ENCODE measurements at places on chromosomes 13 and 19.

- DNase-seq, result peak; percentile 40
Measured at GRCh38 chr13:42377640-42378382, 105.9 kb downstream of the AKAP11 start.

- DNase-seq, result no peak
Measured at GRCh38 chr13:76223565-76223964, 587.4 kb downstream of the LMO7 start.

DNA sequence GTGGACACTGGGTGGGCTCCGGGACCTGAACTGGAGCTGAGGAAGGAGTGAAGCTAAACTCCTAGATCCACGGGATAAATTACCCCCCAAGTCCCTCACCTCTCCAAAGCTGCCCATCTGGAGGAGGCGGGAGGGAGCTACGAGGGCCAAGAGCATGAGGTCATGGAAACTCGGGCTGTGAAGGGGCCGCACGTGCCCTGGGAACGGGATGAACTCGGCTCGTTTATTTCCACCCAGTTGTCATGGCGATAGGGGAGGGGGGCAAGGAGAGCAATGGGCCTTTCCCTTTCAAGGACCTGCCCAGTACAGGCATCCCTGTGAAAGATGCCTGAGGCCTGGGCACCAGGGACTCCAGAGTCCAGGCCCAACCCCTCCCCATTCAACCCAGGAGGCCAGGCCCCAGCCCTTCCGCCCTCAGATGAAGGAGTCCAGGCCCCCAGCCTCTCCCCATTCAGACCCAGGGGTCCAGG, 3.8 kb downstream of the PPP1R12C start:
- no peak for DNase-seq

DNA sequence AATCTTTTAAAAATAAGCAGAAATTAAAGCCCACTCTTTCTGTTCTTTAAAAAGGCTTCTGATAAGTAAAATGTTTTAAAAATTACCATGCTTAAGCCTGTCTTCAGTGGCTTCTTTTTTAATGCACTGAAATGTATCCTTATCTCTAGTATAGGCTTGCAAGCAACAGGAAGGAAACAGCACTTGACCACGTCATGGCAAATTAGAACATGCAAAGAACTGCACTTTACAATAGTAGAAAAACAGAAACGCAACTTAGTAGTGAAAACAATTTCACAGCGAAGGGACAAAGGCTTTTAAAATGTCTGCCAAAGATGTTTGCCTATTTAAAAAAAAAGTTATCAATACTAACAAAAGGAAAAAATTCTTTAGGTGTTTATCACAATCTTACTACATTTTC, 36.3 kb downstream of the ELF1 start:
- DNase-seq, result peak; percentile 61

GRCh38 chr13:86383561-86383960, 584.3 kb upstream of the SLITRK6 start:
- DNase-seq, result no peak

GRCh38 chr19:47415953-47416642, 3.2 kb downstream of the MEIS3 start:
- DNase-seq, result no peak

DNA sequence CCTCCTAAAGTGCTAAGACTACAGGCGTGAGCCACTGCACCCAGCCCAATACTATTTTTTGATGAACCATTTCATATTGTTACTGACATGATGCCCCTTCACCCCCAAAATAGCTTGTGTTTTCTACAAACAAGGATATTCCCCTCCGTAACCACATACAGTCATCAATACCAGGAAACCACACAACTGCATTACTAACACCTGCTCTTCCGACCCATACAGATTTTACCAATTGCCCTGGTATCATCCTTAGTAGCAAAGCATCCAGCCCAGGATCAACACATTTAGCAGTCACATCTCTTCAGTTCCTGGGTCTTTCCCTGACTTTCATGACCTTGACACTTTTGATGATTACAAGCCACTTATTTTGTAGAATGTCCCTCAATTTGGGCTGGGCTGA, 33.6 kb downstream of the KCTD15 start:
- no peak for DNase-seq

DNA sequence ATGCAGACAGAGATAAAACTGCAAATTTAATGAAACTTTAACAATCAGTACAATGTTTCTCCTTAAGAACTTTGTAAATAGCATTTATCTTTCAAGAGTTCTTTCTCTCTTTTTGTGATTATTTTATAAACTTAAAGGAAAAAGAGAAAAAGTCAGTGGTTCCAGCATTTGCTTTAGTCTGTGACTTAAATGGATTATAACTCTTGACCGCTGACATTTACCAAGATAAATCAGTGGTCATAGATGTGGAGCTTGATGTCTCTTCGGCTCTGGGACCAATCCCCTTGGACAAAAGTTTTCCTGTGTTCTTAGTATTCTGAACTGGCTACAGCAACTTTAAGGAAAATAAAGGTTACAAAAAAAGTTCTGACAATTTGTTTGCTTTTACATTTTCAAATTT, 162.6 kb downstream of the TM9SF2 start:
- DNase-seq, result no peak

DNA sequence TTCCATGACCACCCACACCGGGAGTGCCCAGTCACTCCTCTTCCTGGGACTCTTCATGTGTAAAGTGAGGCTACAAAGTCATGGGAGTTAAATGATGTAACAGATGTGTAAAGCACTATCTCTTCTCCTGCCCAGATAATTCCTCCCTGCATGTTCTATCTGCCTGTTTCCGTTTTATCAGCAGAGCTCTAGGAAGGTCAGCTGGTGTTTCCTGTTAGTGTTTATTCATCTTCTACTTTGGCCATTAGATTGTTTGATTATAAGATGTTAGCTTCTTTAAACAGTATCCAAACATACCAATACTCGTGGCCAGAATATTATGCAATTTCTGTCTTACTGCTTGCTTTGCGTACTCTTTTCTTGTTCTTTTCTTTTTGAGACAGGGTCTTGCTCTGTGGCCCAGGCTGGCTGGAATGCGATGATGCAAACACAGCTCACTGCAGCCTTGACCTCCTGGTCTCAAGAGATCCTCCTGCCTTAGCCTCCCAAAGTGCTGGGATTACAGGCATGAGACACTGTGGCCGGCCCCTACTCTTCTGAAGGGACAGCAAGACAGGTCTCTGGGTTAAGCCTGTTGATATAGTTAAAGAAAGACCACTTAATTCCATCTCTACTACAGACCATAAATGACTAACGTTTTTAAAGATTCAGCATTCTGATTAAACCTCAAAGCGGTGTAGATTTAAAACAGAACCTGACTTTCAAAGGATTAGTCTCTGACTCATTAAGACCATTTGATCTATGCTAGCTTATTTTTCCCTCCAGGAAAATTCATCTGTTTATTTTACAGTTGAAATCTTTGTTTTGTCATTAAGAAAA, 97.4 kb upstream of the AKAP11 start:
- no peak for DNase-seq
